ENCODE measurements at places on chromosomes 3 and 15.

- DNase-seq: no peak
Measured at GRCh38 chr3:127712881-127713771, 40.4 kb downstream of the ABTB1 start.

DNA sequence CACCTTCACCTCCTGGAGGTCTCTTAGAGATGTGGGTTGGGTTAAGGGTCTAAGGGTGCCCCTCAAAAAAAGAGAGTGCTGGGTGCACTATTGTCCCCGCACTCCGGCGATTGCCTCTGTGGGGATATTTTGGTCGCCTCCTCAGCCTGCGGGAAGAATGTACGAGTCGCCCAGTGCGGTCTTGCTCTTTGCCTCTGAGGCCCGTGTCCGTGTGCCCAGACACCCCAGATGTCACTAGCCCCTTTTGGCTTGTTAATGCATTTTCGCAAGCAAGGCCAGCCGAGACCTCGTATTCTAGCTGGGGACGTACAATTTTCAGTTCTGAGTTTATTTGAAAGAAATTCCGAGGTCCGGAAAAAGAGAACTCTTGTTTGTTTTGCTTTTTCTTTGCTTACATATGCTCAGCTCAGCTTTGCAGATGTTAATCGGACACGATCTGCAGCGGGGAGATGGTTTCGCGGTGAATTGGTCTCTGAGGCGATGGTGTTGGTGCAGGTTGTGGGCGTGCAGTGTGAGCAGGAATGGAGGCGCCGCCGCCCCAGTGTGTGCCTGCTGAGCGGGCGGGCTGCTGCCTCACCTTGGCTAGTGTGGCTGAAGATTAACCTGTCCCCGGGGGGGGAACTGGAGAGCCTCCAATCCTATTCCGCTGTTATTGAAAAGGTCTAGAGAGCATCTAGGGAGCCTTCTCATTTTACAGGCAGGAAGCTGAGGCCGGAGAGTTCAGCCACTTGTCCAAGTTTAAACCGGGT, 1.4 kb downstream of the ST6GAL1 start:
- peak; percentile 66 for DNase-seq

GRCh38 chr15:75454471-75455378, 3.2 kb upstream of the SIN3A start:
- peak; percentile 62 for DNase-seq

- DNase-seq: no peak
Measured at GRCh38 chr15:61256231-61256630, 27.1 kb upstream of the RORA start.

- no peak for DNase-seq
Measured at GRCh38 chr3:183148056-183148455, 14.5 kb downstream of the LAMP3 start.

DNA sequence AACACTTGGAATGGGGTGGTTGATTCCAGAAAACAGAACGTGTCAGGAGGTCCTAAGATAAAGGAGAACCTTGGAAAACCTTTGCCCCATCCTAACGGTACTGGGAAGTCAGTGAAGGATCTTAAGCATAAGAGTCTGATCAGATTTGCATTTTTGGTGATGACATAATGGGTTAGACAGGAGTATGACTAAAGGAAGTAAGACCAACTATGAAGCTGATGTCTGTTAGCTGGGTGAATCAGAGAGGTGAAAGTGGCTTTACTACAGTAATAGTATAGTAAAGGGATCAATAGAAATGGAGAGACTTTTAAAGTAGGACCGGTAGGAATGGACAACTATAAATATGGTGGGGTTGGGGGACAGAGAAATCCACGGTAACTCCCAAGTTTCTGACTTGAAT, 12.6 kb downstream of the GTF2A2 start:
- no peak for DNase-seq

- no peak for DNase-seq
Measured at GRCh38 chr3:29373131-29373680, 92.3 kb downstream of the RBMS3 start.

DNA sequence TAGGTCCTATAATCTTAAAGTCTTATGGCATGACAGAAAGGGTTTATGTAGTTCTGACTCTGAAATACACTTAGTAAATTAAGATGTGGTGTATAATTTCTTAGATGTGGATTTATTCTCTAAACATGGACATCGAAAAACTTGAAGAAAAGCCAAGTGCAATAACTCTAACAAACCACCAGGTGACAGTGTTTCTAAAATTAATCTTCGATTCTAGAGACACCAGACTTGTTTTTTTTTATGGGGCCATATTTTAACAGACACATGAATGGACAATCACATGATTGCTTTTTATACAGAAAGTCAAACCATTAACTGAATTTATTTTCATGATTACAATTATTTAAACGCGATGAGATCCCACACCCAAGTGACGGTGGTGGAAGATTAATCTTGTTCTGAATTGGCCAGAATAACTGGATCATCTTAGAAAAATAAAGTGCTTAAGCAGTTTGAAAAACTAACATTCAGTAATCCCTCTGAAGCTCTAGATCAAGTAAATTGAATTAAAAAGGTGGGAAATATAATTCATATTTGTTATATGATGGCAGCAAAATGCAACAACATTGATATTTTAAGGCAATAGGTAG, 305.1 kb downstream of the LSAMP start:
- DNase-seq: peak; percentile 49

GRCh38 chr3:167146911-167147310, 233.2 kb downstream of the ZBBX start:
- no peak for DNase-seq

DNA sequence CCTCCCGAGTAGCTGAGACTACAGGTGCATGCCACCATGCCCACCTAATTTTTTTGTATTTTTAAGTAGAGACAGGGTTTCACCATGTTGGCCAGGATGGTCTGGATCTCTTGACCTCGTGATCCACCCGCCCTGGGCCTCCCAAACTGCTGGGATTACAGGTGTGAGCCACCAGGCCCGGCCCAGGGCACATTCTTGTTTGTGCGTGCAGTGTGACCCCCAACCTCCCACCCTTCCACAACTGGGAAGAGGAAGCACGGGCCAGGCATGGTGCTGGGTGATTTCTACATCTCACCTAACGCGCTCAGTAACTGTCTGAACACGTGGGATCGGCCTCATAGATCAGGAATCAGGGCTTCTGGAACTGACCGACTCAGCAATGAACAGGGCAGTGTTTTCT, 48.0 kb downstream of the KLHL6 start:
- DNase-seq: no peak

- no peak for DNase-seq
Measured at GRCh38 chr15:76756381-76756780, 148.8 kb downstream of the SCAPER start.

DNA sequence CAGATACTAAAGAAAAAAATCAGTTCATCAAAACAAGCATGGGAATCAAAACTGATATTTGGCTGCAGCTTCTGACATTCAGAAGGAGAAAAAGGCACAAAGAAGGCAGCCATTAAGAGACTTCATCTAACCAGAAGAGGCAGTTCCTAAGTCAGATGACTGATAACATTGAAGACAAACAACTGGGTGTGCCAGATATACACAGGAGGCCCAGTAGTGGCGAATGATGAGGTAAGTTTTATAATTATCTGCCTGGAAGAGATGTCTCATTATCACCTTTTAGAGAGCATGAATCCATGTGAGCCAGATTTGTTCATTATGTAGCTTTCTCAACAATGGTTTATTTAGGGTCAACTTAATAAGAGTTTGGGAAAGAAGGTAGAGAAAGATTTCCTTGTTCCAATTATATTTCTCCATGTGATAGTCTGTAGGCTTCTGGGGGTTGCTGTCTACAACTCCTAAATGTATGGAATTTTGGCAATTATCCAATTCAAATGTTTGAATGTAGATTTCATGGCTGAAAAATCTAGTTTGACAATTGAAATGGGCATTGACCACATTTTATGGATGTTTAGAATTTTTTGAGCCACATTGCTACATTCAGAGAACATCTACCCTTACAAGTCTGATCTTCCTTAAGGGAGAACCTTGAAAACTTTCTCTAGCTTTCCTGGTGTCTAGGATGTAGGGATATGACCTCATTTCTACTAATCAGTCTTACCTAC, 50.4 kb upstream of the RASGRF1 start:
- DNase-seq: no peak

- peak; percentile 92 for DNase-seq
Measured at GRCh38 chr3:190384309-190384756, 3.6 kb upstream of the CLDN16 start.

DNA sequence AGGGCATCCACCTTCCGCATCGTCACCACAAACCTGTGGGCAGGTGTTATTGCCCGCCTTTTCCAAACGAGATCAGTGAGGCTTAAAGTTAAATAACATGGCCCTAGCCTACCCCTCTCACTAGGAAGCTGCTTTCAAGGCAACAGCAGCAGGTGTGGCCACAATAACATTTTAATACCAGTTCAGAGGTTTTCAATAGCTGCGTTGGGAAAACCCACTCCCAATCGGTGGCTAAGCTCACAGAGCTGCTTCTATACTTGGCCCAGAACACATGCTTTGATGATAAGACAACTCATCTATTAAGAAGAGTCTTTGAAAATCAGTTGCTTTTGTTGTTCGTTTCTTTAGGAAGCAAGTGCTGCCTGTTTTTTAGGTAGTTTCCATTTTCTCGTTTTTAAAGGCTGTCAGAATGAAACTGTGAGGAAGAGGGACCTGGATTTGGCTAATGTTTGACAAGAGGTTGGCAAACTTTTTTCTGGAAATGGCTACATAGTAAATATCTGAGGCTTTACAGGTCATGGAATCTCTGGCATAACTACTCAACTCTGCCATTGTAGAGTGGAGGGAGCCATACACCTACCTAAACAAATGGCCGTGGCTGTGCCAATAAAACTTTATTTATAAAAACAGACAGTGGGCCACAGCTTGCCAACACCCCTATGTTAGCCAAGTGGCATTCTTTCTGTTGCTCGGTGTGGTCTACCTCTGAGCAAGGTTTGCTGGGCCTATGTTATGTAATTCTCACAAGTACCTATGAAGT, 179.6 kb downstream of the FEZF2 start:
- no peak for DNase-seq

DNA sequence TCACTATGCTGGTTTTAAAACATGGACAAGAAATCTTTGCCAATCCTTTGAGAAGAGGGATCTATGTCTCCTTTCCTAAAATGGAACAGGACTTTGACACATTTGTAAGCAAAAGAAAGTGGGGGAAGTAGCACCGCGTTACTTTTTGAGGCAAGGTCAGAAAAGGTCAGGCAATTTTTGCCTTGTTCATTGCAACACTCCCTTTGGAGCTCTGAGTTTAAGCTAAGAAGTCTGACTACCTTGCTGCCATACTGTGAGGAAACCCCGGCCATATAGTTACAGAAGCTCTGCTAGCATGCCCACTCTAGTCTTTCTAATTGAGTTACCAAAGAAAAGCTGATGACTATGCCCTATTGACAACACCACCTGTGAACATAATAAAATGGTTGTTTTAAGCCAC, 1.4 kb downstream of the FAM227B start:
- no peak for DNase-seq

DNA sequence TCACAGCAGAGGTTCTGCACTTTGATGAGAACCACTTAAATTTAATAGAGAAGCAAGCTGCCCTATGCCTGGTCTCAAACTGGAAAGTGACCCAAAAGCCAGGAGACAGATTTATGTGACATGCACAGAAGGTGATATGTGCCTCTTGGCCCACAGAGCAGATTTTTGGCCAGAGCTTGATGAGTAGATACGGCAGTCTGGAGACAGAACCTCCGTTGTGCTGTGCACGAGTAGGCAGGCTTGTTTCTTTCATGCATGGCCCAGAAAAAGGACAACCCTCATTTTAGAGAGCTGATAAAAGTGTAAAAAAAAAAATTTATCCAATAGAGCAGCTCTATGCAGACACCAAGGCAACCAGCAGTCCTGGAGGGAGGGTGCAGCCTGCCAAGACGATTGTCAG, 423.1 kb downstream of the CNTN6 start:
- no peak for DNase-seq

- no peak for DNase-seq
Measured at GRCh38 chr15:91947293-91947679, 93.8 kb downstream of the SLCO3A1 start.

GRCh38 chr3:6862880-6863195, 1.9 kb downstream of the GRM7 start:
- DNase-seq: no peak

GRCh38 chr3:120858521-120858920, 49.5 kb upstream of the STXBP5L start:
- DNase-seq: no peak

- DNase-seq: no peak
Measured at GRCh38 chr15:64503640-64504039, 43.3 kb downstream of the ZNF609 start.

GRCh38 chr3:53137835-53138446, 7.7 kb upstream of the RFT1 start:
- DNase-seq: no peak

- no peak for DNase-seq
Measured at GRCh38 chr3:177811112-177811511, 613.8 kb upstream of the TBL1XR1 start.

GRCh38 chr3:194383276-194383940, 13.9 kb upstream of the LRRC15 start:
- no peak for DNase-seq

GRCh38 chr3:159148466-159148865, 346.6 kb downstream of the MFSD1 start:
- DNase-seq: no peak

DNA sequence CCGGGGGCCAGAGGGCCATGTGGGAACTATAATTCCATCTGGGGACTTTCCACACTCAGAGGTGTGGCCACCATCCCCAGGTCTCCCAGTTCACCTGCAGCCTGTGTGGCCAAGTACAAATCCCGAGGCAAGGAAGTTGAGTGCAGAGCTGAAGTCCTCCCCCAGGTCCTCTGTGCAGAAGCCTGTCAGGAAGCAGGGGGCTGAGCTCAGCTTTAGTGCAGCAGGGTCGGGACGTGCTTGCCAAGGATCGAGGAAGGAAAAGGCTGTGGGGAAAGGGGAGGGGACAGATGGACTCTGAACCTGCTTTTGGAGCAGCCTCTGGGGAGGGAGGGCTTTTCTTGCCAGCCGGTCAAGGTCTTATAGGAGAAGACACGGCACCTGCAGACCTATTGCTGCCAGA, 67.7 kb downstream of the CHRNA7 start:
- DNase-seq: no peak

DNA sequence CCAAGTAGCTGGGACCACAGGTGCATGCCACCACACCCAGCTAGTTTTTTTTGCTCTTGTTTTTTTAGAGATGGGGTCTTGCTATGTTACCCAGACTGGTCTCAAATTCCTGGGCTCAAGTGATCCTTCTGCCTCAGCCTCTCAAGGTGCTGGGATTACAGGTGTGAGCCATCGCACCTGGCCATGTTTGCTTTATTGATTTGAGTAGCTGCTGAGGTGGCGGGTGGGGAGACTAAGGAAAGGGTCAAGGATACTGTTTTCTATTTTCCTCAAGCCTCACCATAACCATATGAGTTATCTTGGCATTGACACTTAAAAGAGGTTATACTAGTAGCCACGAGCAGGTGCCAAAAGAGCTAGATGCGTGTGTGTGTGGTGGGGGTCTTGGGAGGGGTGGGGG, 39.0 kb downstream of the CYFIP1 start:
- no peak for DNase-seq

- peak; percentile 45 for DNase-seq
Measured at GRCh38 chr3:184784731-184785500, 27.1 kb upstream of the VPS8 start.

DNA sequence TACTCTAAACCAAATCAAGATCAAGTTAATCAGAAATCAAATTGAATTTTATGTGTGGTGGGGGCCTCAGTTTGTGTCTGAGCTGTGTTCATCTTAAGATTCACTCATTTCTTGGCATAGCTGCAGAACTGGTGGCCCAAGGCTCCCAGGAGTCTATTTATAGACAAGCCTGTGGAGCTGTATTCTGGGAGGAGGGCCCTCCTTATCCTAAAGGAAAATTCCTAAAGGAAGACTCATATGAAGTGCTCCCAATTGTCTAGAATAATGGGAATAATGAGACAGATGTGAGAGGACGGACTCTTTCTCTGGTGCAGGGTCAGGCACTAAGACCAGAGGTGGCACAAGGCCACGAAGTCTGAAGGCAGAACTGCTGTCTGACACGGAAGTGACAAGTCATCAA, 38.9 kb downstream of the C3orf85 start:
- no peak for DNase-seq
